ENCODE measurements at places on chromosomes 16 and 17. TPM values are rescaled to one million over a fixed set of nuclear protein-coding genes. Genes with fewer than 3 reads are reported as not detected.

KCNAB3 gene
- total RNA-seq, result 6.7 TPM

CIBAR2 gene
- not detected for total RNA-seq

GJD3 gene
- not detected for total RNA-seq

PRR15L gene
- not detected for total RNA-seq

KRTAP1-5 gene
- not detected for total RNA-seq

DNA sequence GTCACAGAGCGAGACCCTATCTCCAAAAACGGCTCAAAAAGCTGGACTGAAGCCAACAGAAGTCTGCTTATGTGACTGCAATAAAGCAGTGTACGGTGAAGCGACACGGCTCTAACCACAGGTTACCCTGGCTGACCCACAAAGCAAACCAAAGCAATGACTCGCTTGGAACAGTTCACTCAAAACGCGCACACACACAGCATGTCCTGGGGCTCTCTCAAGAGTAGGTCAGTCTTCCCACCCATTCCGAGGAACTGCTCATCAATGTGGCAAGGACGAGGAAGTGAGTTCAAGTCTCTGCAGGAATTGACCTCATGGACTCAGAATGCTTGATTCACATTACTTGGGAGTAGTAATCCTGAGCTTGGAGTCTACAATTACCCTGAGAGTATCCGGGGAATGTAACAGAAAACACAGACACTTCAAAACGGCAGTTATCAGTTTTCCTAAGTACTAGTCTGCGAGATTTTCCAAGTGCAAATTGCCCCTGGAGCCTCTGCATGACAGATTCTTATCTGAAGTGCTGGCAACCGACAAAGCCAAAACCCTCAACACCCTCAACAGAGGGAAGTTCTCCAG lies 25.4 kb downstream of the PELP1 start:
- peak; percentile 56 for DNase-seq

DNA sequence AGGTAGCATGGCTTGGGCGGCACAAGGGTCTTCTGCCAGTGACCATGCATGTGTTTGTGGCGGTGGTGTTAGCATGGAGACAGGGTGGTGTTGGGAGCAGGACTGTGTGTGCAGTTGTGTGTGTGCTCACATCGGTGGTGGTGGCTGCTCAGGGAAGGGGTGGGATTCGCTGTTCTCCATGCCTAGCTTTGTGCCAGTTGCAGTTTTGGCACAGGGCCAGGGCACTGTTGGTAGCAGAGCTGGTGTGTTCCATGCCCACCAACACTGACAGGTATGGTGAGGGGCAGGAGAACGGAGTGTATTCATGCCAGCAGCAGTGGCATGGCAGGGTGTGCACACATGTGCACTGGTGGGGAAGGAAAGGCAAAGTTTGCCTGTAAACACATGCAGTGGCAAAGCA lies 77.3 kb upstream of the TEKT1 start:
- DNase-seq, result no peak

GRCh38 chr17:66834919-66835454 lies at the start of gene CACNG5:
Gene CACNG5, plus strand, starts transcription at chr17:66835117. Its CDS starts 42,216 bp downstream, at chr17:66877333.
- no peak for DNase-seq

GRCh38 chr17:82247856-82248671 lies 19.2 kb downstream of the SLC16A3 start:
- no peak for DNase-seq

DNA sequence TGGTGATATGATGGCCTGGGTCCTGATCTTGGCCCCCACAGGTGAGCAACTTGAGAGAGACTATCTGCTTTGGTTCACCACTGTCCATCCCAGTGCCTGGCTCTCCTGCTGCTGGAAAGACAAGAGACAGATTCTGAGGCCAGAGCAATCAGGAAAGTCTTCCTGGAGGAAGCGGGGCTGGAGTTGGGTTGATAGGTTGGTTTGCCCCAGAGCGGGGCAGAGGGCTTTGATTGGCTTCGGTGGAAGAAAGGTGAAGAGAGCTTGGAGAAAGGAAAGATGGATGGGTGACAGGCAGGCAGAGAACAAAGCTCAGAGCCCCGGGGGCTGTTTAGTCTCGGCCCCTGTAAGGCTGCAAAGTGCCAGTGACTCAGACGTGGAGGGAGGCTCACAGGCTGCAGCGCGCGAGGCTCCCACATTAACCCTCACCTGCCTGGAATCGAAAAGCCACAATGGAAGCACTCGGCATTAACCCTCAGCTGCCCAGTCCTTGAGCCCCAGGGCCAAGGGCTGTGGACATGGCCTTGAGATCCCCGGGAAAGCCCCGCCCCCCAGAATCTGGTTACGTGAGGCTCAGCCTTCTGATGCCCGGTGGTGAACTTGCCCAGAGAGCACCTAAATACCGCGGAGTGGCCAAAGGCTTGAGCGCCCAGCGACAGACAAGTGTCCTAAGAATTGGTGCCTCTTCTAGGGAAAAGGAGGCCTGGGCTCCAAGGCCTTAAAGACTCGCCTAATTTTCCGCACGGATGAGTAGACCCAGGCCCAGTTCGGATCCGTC lies 996 bp upstream of the CPNE2 start:
- no peak for DNase-seq

DNA sequence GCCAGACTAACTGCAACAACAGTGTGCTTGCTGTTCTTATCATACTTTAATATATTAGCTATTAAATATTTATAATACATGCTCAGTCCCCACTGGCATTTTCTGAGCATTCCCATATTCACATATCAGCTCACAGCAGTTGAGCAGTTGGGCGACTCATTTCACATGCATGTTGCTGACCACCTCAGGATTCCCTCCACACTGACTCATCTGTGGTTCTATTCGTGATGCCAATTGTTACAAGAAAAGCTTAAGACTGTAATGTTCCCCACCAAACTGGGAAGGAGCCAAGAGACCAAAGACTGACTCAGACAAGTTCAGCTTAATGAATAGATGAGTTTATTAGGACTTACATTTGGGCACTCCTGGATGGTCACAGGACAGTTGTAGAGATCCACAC lies 100.3 kb upstream of the KIF2B start:
- no peak for DNase-seq

GRCh38 chr16:17194190-17194780 lies 276.5 kb downstream of the XYLT1 start:
- DNase-seq, result peak; percentile 64

DNA sequence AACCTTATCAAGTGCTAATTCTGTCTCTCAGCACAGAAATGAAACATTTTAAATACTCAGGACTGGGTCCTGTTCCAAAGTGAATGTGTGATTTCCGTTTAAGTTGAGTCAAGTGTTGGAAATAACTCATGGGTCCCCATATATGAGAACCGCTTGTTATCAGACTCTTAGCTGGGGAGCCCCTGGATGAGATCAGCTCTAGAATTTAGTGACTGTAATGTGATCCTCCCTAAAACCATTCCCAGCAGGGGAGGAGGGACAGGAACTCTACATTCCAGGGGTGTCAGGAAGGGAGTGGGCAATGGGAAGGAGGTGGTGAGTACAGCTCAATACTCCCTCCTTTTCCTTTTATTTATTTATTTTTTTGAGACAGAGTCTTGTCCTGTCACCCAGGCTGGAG lies 37.5 kb downstream of the OTOA start:
- DNase-seq, result no peak

GRCh38 chr16:11038777-11039176 lies 94.4 kb downstream of the CLEC16A start:
- DNase-seq, result no peak

DNA sequence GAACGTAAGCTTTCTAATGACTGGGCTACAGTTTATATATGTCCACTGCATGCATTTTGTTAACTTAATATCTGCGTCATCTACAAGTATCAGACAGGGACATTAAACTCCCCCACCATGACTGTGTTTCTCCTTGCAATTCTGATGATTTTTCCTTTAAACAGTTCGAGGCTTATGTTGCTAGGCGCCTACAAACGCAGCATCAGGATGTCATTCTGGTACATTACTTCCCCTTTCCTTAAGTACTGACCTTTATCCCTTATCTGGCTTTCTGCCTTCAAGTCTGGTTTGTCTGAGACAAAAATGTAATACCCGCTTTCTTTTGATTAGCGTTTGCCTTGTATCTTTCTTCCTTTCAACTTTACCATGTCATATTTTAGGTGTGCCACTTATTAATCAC lies 362.4 kb downstream of the SLC39A11 start:
- DNase-seq, result no peak

- DNase-seq, result no peak
Measured at GRCh38 chr16:51084074-51084928, 66.8 kb downstream of the SALL1 start.

Measured in activated CD8-positive, alpha-beta memory T cell treated with anti-CD3 and anti-CD28 coated beads, Interleukin-2, amount 10 ng/mL, durations not matched to agents 7 days and 5 days (primary cell).